CD8-positive, alpha-beta memory T cell (primary cell): ENCODE measurements at places on chromosomes 6 and 20.
A peak's percentile ranks its signal among the peaks of the same experiment; 100 is the strongest.

DNA sequence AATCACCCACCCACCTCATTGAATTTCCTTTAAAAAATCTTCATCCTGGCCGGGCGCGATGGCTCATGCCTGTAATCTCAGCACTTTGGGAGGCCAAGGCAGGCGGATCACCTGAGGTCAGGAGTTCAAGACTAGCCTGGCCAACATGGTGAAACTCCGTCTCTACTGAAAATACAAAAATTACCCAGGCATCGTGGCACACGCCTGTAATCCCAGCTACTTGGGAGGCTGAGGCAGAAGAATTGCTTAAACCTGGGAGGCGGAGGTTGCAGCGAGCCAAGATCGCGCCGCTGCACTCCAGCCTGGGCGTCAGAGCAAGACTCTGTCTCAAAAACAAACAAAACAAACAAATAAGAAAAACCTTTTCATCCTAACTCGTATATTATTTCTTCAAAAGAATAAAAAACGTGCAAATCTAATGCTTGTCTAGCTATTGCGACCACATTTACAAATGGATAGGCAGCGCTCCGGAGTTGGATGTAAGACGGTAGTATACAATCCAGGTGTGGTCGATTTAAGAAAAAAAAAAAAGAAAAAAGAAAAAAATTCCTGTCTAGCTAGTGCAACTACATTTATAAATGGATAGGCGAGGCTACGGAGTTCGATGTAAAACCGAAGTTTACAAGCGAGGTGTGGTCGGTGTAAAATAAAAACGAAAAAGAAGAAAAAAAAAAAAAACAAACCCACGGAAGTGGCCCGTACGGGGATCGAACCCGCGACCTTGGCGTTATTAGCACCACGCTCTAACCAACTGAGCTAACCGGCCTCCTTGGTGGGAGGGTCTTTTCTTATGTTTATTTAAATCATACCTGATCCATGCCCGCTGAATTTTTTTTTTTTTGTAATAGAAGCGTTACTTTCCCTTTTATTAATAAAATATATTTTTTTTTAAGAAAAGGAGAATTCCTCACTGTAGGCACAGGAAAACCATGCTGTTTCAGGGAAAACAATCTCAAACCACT is 70.7 kb upstream of the PRSS16 start:
- peak; percentile 56 for DNase-seq

- no peak for DNase-seq
These were observed 60.8 kb downstream of the UBR2 start for GRCh38 chr6:42624601-42625000.

- no peak for DNase-seq
These were observed 25.0 kb downstream of the KCNB1 start for GRCh38 chr20:49457444-49457843.

DNA sequence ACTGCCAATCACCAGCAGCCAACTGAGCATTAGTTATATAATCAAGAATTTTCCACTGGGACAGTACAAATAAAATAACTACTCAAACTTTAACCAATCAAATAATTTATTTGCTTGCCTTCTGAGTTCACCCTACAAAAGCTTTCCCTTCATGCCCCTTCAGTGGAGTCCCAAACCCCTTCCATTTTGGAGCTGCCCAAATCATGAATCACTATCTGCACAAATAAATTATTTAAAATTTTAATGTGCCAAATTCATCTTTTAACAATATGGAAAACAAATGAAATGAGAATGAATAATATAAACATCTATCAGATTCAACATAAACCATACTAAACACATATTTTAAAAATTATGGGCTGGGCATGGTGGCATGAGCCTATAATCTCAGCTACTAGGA is 85.9 kb downstream of the KIF13A start:
- DNase-seq, result no peak

DNA sequence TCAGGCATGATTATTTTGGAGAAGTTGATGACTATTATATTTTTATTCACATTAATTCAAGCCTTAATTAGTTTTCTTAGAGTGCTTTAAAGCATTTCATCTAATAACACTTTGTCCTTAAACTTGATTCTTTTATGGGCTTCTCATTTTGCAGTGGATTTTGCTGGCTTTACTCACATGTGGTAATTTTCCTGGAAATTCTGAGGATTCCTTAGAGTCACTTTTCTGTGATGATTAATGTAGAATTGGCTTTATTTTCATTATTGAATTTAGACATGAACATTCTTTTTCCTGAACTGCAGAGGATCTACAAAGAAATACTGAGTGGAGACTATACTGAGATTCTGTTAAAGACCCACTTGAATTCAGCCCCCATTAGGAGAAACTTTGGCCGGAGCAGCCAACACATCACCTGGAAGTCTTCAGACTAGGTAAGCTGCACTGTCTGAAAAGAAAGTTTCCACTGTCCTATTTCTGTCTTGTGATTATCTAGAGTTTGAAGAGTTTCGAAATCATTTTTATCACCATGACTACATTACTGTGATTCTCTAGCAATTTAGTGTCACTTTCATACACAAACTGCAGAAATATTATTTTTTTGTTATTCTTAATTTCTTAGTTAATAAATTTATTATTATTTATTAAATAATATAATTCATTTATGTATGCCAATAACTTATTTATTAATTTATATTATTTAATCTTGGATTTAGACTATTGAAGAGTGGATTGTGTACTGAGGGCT is 1.9 kb downstream of the RFPL4B start:
- no peak for DNase-seq

DNA sequence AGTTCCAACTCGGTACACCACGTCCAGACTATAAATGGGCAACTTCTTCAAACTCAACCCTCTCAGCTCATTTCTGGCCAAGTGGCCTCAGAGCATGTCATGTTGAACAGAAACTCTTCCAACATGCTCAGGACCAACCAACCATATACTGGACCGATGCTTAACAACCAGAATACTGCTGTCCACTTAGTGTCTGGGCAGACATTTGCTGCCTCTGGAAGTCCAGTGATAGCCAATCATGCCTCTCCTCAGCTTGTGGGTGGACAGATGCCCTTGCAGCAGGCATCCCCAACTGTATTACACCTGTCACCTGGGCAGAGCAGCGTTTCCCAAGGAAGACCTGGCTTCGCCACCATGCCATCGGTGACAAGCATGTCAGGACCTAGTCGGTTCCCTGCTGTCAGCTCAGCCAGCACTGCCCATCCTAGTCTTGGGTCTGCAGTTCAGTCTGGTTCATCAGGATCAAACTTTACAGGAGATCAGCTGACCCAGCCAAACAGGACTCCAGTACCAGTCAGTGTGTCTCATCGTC is 47.8 kb downstream of the BICRAL start:
- no peak for DNase-seq

- no peak for DNase-seq
These were observed 17.5 kb downstream of the SPATS1 start for GRCh38 chr6:44359973-44360372.

- no peak for DNase-seq
These were observed 74.8 kb upstream of the SNRPB2 start for GRCh38 chr20:16654858-16655535.

DNA sequence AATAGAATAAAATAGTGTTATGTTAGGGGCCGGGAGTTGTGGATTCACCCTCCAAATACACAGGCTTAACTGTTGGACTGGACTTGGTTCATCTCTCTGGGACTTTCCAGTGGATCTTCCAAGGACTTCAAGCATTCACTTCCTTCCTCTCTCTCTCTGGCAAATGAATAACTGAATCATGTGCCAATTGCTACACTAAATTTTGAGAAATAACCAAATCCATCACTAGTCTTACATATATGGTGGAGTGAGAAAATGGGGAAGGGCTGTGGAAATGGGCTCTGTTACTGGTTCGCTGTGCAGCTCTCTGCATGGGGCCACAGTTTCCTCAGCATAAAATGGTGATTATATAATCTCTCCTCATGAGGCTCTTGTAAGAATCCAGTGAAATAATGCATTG is 6.8 kb upstream of the KIAA1755 start:
- DNase-seq, result no peak

- DNase-seq, result no peak
These were observed 146.0 kb upstream of the AFDN start for GRCh38 chr6:167680605-167681149.

GRCh38 chr6:96898241-96898851 is 655 bp upstream of the NDUFAF4 start:
- peak; percentile 23 for DNase-seq

- DNase-seq, result no peak
These were observed 54.9 kb downstream of the ANKRD6 start for GRCh38 chr6:89487864-89488263.

- no peak for DNase-seq
These were observed 91.5 kb upstream of the BEND6 start for GRCh38 chr6:56863366-56863765.

DNA sequence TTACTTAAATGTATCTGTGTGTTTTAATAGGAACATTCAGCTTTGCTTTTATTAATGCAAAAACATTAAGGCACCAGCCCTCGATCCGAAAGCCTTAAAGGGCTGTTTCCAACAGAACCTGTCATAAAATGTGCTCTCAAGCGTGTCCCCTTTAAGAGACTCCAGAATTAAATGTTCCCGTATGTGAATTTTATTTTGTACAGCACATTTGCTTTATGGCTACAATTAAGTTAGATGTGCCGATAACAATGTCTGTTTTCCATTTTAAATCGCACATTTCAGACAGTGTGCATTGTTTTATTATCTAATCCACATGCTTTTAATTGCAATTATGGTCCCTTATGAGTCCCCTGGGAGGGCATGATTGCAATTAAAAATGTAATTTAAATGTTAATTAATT is 198.9 kb downstream of the TSHZ2 start:
- no peak for DNase-seq

DNA sequence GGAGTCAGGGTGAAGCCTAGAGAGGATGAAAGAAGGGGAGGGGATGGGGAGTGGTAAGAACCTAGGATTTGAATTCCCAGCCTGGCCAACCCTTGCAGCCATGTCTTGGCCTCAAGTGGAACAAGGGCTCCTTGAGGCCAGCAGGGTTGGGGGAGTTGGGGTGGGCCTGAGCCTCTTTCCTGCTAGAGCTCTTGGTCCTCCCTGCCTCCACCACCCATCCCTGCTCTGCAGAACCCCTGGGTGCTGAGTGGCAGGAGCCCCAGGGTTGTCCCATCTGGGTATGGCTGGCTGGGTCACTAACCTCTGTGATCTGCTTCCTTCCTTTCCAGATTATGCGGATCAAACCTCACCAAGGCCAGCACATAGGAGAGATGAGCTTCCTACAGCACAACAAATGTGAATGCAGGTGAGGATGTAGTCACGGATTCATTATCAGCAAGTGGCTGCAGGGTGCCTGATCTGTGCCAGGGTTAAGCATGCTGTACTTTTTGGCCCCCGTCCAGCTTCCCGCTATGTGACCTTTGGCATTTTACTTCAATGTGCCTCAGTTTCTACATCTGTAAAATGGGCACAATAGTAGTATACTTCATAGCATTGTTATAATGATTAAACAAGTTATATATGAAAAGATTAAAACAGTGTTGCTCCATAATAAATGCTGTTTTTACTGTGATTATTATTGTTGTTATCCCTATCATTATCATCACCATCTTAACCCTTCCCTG is 8.3 kb downstream of the VEGFA start:
- DNase-seq, result no peak

- no peak for DNase-seq
These were observed 15.9 kb downstream of the NDUFAF5 start for GRCh38 chr20:13800728-13801134.

GRCh38 chr6:95802978-95803377 is 212.8 kb upstream of the FUT9 start:
- DNase-seq, result no peak

DNA sequence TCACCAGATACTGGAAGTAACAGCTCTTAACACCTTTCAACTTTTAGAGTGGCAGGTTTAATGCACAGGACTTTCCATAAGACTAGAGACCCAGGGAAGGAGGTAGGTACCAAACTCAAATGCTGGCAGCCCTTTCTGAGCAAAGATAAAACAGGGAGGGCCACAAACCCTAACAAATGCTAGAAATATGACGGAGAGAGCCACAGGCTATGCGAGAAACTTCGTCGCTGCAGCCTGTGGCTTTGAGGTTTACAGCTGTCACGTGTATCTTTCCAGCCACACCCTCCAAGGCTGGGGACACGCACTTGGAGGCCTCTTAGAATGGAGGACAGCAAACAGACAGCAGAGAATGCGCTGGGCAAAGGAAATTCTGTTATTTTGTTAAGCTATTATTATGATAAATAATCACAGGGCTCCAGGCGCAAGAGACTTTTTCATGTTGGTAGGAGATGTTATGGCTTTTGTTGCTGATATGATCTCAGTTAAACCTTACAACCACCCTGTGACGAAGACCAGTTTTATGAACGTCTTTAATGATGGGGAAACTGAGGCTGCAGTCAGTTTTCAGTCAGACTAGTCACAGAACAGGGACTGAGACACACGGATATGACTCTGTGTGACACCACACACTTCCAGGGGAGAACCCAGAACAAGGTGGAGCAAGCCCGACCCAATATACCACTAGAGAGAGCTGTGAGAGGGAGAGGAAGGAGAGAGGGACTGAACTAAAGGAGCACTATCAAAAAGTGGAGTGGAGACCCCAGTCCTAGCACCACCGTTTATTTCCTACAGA is 2.0 kb downstream of the TRAM2 start:
- DNase-seq, result peak; percentile 54

DNA sequence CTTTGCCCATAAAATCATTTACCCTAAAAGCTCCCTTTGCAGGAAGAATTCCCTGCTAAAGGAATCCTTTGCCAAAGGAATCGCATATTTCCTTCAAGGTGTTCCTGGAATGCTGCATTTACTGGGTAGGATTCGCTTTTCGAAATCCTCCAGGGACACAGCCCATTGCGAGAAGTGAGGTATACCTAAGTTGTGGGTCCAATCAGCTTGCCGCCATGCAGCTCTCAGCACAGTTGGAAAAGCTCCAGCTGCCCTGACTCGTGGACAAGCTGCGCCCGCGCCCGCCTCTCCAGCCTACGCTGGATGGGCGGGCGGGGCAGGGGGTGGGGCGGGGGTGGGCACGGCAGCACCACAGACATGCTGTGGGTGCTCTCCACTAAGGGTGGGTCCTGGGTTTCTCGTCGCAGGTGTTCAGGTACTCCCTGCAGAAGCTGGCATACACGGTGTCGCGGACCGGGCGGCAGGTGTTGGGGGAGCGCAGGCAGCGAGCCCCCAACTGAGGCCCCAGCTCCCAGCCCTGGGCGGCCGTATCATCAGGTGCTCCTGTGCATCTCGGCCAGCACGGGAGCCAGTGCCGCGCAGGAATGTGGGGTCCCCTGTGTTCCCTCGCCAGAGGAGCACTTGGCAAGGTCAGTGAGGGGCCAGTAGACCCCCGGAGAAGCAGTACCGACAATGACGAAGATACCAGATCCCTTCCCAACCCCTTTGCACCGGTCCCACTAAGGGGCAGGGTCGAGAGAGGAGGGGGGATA is 1.4 kb downstream of the NNAT start:
- no peak for DNase-seq

- DNase-seq, result peak; percentile 12
These were observed 261.2 kb downstream of the PTPRK start for GRCh38 chr6:128259029-128259724.

DNA sequence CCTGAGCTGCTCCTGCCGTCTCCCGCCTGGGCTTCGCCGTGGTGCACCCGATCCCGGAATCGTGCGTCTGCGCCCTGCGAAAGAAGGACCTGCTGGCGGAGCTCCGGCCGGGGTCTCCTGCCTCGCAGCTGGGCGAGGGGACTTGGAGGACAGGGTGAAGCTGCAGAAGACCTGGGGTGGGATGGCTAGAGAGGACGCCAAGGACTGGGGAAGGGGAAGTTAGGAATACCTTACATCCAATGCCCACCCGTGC is 150.2 kb downstream of the PRL start:
- no peak for DNase-seq
